ENCODE measurements at places on chromosomes 1 and 21.

DNA sequence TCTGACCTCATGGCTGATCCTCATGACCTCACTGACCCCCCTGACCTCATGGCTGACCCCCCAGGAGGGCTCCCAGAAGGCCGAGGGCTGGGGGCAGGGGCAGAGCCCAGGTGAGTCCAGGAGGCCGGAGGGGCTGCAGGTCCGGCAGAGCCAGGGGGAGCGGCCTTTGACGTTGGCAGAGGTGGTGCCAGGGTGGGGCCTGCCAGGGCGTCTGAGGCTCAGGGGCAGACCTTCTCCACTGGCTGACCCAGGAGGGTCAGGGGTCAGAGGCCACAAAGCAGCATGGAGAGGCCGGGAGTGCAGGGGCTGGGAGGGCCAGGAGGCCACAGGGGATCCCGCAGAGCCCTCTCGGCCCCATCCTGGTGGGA lies 28.1 kb upstream of the TTLL10 start:
- DNase-seq: no peak

- DNase-seq: no peak
Measured at GRCh38 chr1:181911715-181912114, 149.8 kb downstream of the ZNF648 start.

DNA sequence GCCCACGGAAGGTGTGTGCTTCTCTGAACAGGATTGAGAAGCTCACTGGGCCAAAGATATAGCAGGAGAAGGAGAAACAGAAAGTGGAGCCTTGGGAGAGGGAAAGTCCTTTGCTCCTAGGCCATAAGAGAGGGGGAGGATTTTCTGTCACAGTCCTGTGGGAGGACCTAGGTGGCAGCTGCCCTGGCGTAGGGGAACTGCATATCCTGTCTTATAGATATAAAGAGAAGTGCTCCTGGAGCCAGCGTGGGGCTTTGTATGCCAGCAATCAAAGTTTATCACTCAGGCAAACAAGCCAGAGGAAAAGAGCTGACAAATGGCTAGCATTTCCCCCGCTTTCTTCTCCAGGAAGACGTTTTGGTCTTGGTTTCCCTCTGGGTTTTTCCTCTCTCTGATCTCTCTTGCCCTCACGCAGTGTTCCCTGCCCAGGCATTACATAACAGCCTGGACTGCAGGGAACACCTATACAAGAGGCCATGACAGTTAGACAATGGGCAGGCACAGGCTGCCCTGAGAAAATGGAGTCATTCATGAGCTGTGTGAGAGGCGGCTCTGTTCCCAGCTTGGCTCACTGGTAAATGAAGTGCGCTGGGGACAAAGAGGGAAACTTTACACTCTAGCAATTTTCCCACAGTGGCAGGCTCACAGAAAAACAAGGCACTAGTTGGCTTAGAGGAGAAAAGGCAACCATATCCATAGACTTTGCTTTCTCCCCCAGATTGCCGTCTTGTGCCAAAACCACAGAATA lies 52.5 kb upstream of the ZNF648 start:
- no peak for DNase-seq

GRCh38 chr1:217049721-217050120 lies 326.5 kb upstream of the ESRRG start:
- DNase-seq: no peak

- DNase-seq: no peak
Measured at GRCh38 chr1:9340172-9340854, 47.6 kb downstream of the SPSB1 start.

GRCh38 chr1:107590900-107591622 lies 373.9 kb downstream of the VAV3 start:
- DNase-seq: no peak

DNA sequence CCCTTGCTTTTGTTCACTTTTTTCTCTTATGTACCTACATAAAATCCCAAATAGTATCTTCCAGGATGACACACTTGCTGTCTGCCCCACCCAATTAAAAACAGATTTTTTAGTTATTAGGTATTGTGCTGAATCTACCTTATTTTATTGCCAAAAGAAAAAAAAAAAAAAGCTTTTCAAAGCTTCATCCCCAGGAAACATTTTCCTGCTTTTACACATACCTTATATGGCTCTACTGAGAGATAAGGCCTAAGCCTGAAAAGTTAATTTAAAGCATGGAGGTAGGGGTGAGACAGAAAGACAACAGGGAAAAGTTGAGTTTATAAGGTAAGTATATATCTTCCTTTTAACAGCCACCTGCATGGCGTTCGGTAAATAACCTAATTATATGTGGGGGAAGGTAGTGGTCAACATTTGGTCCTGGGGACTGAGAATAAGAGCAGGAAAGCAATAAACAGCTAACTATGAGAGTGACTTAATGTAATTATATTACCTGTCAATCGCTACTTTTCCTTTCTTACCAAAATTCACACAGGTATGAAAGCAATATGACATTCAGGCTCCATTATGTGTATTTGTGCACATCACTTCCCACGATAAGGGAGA lies 54.6 kb upstream of the BOLA1 start:
- no peak for DNase-seq

DNA sequence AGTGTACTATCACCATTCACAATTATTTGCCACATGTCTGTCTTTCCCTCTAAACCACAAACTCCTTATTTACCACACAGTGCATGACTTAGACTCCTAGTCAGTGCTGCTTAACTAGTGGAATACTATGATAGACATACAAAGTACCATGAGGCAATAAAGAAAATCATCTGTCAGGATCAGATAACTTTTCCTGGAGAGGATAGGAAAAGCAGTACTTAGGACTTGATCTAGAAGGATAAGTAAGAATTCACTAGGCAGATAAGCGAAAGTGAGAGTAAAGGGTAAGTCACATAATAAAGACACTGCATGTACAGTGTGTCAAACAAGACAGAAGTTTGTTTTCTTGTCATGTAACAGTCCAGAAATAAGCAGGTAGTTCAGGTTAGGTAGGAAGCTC lies 21.2 kb upstream of the TSPAN1 start:
- no peak for DNase-seq

- peak; percentile 34 for DNase-seq
Measured at GRCh38 chr21:43866659-43867331, 1.8 kb downstream of the AGPAT3 start.

DNA sequence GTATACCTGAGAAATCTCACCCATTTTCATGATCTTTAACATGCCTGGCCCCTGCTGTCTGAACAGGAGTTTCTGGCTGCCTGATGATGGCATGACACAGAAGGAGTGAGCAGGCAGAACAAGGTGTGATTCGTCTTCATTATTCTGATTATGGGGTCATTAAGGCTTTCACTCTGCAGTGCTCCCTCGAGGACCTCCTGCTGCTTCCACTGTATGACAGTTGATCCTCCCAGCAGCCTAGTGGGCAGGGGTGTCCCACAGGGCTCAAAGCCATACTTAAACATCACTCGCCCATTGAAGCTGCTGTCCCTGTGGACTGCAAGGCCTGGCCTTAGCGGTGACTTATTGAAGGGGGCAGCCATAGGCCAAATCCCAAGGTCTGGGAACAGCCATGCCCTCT lies 12.7 kb upstream of the PARS2 start:
- no peak for DNase-seq

DNA sequence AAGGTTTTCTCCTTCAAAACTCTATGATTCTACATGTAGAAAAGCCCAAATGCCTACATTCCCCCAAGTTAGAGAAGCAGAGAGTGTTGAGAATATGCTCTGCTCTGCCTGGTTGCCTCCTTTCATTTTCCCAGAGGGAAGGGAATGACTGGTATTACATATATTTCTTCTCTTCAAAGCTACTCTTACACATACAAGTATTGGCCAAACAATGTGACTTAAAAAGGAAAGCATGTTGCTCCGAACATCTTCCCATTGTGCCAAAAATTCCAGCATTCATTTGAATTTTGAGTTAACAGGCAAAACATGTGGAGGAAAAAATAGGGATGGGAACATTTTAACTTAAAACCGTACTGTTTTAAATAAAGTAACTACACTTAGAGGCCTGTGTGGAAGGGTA lies 125.2 kb downstream of the COQ8A start:
- DNase-seq: no peak
